ENCODE measurements at places on chromosomes 3 and 15. TPM values are rescaled to one million over a fixed set of nuclear protein-coding genes. Genes with fewer than 3 reads are reported as not detected.

DNA sequence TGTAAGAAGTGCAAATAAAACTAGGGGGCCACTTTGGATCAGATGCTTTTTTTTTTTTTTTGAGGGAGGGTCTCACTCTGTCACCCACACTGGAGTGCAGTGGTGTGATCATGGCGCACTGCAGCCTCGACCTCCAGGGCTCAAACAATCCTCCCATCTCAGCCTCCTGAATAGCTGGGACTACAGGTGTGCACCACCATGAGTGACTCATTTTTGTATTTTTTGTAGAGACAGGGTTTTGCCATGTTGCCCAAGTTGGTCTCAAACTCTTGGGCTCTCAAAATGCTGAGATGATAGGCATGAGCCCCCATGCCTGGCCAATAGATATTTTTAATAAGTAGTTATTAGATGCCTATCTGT, 20.8 kb downstream of the CCR1 start:
- DNase-seq, result no peak

- no peak for DNase-seq
Observed at GRCh38 chr15:42819786-42820185, 82.9 kb upstream of the CDAN1 start.

AGTR1 gene
- total RNA-seq, result 5.6 TPM

GRCh38 chr3:69085833-69086722, 1.3 kb downstream of the ARL6IP5 start:
- DNase-seq, result peak; percentile 43

DNA sequence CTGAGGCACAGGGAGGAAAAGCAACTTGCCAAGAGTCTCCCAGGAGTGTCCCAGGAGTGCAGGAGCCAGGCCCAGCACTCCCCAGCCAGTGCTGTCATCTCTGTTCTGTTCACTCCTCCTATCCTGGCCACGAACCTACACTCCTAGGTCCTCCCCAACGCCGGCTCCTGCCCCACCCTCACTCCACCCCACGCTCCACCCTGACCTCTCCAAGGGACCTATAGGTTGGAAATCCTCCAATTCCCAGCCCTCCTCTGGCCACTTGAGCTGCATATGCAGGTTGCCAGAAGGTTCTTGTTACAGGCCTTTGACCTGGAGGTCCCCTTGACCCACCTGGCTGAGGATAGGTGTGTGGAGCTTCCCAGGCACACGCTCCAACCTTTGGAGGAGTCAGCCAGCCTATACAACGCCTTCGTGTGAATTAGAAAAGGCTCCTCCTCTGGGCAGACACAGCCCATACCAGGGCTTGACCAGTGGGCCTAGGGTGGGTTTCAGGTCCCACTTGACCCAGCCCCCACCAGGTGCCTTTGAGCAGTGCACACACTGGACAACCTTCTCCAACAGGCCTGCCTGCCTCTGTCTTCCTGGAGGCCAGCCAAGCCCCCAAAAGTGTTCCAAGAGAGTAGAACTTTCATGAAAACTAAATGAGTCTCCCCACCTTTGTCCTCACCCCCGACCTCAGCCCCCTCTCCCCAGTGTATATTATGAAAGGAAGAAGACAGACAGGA, 167.2 kb upstream of the TLE3 start:
- no peak for DNase-seq

LMAN1L gene
- total RNA-seq, result not detected

PLCH1 gene
- total RNA-seq, result 9.6 TPM

GRCh38 chr15:81914734-81915256, 131.0 kb downstream of the MEX3B start:
- DNase-seq, result no peak

- DNase-seq, result no peak
Observed at GRCh38 chr15:51121118-51121517, 26.4 kb upstream of the TNFAIP8L3 start.

DNA sequence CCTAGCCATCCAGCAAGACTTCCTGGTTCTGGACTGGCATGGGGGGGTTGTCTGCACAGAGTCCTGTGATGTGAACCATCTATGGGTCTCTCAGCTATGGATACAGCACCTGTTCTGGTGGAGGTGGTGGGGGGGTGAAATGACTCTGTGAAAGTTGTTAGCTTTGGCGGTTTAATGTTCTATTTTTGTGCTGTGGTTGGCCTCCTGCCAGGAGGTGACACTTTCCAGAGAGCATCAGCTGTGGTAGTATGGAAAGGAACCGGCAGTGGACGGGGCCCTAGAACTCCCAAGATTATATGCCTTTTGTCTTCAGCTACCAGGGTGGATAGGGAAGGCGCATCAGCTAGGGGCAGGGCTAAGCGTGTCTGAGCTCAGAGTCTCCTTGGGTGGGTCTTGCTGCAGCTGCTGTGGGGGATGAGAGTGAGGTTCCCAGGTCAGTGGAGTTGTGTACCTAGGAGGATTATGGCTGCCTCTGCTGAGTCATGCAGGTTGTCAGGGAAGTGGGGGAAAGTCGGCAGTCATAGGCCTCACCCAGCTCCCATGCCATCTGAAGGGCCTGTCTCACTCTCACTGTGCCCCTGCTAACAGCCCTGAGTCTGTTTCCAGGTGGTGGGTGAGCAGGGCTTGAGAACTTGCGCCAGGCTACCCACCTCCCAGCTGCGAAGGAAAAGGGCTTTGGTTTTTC, 7.1 kb upstream of the LARS2 start:
- DNase-seq, result no peak

DNA sequence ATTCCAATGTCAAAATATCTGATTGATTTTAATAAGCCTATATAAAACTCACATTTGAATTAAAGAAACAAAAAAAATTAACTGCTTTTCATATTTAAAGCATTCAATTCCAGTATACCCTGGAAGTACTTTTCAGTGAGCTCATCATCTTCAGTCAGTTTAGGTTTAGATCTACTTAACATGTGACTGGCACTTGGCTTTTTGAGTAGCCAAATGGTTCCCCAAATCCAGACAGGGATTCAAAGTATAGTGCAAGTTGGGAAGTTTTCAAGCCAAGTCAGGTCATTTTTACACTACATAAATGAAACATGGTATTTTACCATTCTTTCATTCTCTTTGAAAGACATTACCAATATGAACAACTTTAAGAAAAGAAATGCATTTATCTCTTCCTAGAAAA, 57.5 kb downstream of the ATP8B4 start:
- DNase-seq, result no peak

ANKRD34C gene
- total RNA-seq, result not detected

GRCh38 chr15:97728791-97729190, 231.7 kb upstream of the ARRDC4 start:
- DNase-seq, result no peak

- DNase-seq, result no peak
Observed at GRCh38 chr15:88238618-88239430, 17.7 kb downstream of the NTRK3 start.

SH2D7 gene
- total RNA-seq, result not detected

GRCh38 chr3:179272385-179272784, 21.5 kb upstream of the KCNMB3 start:
- DNase-seq, result no peak

DNA sequence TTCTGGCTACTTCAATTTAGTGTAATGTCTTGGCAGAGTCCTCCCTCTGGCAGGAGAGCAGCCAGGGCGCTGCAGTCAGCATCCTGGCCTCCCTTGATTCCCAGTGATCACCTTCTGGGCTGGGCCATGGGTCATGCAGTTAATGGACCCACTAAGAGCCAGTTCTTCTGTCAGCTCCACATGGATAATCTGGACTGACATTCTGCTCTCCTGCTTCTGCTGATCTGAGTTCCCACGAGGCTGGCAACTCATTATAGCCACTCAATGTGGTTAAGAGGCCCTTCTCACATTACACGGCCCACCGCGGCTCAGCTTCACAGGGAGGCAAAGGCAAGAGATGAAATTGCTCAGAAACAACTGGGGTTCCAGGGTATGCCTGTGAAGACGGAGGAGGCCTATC, 94.0 kb downstream of the WDR76 start:
- DNase-seq, result no peak

CLRN1 gene
- not detected for total RNA-seq

DNA sequence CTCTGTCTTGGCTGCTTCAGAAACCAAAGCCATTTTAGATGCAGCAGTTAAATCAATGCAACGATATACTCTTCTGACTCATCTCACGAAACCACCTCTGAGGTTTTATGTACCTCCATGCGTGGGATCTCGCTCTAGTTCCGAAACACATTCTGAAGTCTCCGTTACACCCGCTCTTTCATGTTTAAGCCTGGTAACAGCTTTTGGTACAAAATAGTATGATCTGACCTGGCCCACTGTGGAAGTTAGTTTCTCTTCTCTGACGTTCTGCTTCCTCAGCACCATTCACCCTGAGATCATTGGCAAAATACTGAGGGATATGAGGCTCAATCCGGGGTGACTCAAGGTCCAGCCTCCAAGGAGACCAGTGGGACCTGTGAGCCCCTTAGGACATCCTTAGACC, 121.9 kb downstream of the TMEM266 start:
- DNase-seq, result no peak

SCN5A gene
- total RNA-seq, result 0.72 TPM

DNA sequence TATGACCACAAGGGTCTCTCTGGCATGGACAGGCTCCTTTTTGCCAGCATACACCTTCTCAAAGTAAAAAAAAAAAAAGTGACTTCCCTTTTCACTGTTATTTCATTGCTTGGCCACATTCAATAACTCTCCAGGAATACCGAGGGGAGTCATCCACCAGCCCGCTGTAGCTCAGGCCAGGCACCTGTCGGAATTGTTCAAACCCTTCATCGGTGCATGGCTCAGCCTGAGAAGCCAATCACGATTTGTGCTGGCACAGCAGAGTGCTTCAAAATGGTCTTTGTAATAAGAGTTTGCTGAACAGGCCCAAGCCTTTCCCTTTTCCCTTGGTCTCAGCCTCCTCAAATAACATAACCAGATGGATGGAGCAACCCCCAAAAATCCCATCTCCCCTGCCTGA, 145.4 kb downstream of the PDZRN3 start:
- no peak for DNase-seq

GRCh38 chr3:177495566-177495965, 298.3 kb upstream of the TBL1XR1 start:
- no peak for DNase-seq

GRCh38 chr3:128240232-128240631, 87.0 kb downstream of the EEFSEC start:
- no peak for DNase-seq

FAM107A gene
- total RNA-seq, result 180 TPM

GRCh38 chr3:130258532-130258952, 86.9 kb upstream of the COL6A5 start:
- no peak for DNase-seq

DNA sequence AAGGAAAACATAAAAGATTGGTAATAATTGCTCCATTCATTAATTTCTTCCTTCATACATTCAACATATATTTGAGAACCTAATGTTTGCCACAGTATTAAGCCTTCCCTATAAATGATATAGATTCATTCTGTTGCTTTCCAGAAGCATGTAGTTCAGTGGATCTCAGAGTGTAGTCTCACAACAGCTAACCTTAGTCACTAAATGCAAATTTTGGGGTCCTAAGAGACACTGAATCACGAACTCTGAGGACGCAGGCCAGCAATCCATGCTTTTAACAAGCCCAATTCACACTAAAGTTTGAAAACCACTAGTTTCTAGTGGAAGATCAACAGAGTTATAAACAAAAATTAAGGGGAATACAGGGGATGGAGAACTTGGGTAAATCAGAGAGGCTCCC, 7.2 kb upstream of the AQR start:
- no peak for DNase-seq

EXD1 gene
- total RNA-seq, result not detected

IL20RB gene
- total RNA-seq, result 0.79 TPM

DNA sequence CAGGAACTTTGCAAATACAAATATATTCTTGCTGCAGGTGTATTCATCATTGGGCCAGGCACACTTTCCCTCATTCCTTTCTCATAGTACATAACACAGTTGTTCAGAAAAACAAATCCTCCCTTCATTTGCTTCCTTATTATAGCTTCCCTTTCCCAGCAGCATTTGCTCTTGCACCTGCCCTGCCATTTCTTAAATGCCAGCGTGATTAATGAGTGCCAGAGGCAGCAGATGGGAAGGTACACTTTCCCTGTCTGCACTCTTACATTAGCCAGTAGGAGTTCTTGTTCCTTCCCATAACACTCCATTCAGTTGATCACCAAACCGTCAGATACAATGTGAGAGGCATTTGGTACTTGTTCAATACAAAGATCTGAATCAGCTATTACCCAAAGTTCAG, 128.5 kb upstream of the GAP43 start:
- no peak for DNase-seq

PLCL2 gene
- 19.1 TPM for total RNA-seq

DNA sequence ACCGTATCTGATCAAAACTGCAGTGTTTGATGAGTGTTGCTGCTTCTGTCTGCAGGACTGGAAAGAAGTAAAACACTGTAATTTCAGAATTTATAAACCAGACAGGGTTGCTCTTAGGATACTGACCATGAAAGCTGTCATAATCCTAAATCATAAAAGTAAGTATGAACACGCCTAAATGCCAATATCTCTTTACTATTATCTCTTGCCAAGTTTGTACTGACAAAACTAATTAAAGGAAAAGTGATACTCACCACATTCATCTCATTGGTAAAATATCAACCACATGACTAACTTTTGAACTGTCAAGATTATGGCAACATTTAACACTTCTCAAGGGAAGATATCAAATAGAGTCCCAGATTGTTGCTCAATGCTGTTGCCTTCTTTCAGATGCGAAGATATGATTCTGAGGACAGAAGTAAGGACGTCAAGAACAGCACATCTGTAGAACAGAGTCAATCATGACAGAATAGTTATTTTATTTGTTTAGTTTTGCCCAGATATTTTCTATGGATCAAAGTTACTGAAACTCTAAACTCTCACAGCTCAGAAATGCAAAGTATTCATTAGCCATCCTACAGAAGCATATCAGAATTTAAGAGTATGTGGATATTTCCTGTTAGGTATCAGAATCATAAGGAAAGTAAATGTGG, 61.4 kb upstream of the COL8A1 start:
- DNase-seq, result no peak

DNA sequence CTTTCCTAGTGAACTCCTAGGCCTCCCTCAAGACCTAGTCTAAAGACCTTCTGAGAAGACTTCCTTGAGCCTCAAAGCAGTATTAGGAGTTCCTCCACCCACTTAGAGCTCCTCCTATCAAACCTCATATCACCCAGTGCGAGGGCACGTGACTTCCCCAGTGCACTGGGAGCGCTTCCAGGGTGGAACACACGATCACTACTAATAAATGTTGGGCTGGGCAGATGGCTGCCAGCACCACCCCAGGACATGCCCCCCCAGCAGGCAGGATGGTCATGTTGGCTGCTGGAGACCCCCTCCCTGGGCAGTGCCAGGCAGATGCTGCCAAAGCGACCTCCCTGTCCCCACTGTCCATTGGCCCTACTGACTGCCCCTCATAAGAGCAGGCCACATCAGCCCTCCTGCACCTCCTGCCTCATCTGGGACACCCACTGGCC, 8.5 kb upstream of the PLXND1 start:
- no peak for DNase-seq

DNA sequence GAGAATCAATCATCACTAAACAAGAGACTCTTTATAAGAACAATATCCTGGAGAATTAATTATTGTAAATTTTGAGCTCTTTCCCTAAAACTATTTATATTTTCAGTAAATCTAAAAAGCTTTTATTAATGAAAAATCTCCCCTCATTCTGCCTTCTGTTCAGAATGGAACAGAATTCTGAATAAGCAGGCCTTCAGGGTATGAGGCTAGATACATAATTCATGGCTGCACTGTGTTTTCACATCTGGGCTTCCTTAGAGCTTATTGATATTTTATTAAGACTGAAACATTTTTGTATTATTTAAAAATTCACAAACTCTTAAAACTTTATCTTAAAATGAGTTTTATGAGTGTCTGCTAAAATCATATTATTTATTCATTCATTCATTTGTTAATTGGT, 24.8 kb downstream of the CLDN11 start:
- DNase-seq, result no peak

WDR93 gene
- total RNA-seq, result 2.5 TPM

PPARG gene
- total RNA-seq, result 19.2 TPM
